ENCODE measurements at places on chromosomes 11 and 22. TPM values are rescaled to one million over a fixed set of nuclear protein-coding genes. Genes with fewer than 3 reads are reported as not detected.

DNA sequence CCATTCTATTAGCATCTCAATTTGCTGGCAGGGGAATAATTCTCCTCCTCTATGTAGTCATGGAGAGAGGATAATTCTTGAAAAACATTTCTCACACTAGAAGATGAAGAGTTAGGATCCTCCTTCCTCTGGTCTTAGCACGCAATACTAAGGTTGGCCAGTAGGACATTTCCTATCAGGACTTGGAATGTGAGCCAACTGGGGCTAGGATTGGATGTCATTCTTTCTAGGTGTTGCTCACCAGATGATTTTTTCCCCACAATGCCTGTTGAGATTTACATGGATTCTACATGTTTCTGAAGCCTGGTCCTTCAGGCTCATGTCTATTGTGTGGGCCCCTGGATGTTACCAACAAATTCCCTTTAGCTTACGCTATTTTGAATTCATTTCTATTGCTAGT is 28.0 kb downstream of the SLN start:
- no peak for DNase-seq
- H3K4me1 ChIP-seq = no peaks in the 10 kb centered on the region
- no peak overlapping the region for H3K4me3 ChIP-seq
- H3K27me3 ChIP-seq = no peaks in the 10 kb centered on the region

- no peak overlapping the region for H3K27ac ChIP-seq
- no peak overlapping the region for H3K4me3 ChIP-seq
- DNase-seq = no peak
- H3K36me3 ChIP-seq = no peaks in the 10 kb centered on the region
Observed at GRCh38 chr11:8288824-8289491, 25.3 kb upstream of the LMO1 start.

DNA sequence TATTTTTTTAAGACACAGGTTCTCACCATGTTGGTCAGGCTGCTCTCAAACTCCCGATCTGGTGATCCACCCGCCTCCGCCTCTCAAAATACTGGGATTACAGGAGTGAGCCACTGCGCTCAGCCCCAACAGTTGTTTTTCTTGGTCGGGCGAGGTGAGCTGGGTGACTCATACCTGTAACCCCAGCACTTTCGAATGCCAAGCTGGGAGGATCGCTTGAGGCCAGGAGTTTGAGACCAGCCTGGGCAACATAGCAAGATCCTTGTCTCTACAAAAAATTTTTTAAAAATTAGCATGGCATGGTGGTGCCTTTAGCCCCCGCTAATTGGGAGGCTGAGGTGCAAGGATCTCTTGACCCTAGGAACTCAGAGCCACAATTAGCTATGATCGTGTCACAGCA is 7.0 kb upstream of the NF2 start:
- H3K27ac ChIP-seq = no peak overlapping the region
- no peaks in the 10 kb centered on the region for H3K4me1 ChIP-seq
- no peaks in the 10 kb centered on the region for H3K36me3 ChIP-seq
- H3K27me3 ChIP-seq = no peaks in the 10 kb centered on the region

The INCENP gene
- total RNA-seq = 4.1 TPM

The MOGAT2 gene
- total RNA-seq = not detected
